Spleen (tissue), 13 donors: ENCODE measurements at places on chromosomes 5 and 9.

DNA sequence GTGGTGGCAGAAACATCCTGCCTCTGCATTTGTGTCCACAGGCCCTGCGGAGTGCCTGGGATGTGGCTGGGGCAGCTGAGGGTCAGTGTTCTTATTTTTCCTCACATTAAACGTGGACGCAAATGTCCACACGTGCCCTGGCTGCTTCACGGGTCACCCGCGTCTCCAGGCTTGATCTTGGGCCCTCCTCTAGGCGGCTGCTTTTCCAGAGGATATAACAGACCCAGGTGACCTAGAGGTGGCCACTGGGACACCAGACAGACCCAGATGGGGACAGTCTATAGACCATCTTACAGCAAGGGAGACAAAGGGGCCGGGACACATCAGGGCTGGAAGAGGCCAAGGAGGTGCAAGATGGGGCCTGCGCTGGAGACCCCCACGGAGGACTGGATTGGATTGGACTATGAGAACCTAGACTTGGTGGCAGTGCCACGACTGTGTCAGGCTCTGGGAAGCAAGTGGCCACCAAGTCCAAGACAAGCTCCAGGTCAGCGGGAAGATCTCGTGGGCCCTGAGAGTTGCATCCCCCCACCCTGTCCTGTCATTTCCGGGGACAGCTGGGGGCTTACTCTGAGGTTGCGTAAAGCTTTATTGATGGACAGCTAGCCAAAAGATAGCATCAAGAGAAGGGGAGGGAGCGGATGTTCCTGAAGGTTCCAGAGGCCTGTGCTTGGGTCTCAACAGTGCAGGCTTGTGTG, 6.9 kb downstream of the WNK2 start:
- H3K4me1 ChIP-seq, result no peaks in the 10 kb centered on the region
- no peak overlapping the region for H3K4me3 ChIP-seq
- H3K36me3 ChIP-seq, result no peaks in the 10 kb centered on the region

GRCh38 chr9:114504341-114505186, 709 bp downstream of the WHRN start:
- H3K4me1 ChIP-seq, result peaks cover 10% of the 10 kb centered on the region
- H3K27me3 ChIP-seq, result no peaks in the 10 kb centered on the region
- DNase-seq, result peak; percentile 87
- H3K36me3 ChIP-seq, result no peaks in the 10 kb centered on the region
- peak overlapping the region; percentile 74 for H3K27ac ChIP-seq
- H3K4me3 ChIP-seq, result peak overlapping the region; percentile 67

DNA sequence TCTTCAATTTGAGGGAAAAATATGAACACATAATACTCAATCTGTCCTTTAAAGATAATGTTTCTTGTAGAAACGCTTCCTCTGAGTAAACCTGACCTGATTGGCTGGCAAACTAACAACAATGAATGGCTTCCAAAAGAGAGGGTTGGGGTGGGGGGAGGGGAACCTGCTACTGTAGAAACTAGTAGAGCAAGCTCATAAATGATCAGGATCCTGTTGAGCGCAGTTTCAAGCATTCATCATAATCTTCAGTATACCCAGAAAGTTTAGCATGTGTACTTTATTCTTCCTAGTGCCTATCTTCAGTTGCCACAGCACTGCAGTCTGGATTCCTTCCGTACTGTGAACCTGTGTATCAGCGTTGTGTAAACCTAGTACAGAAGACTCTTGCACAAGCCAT, 63.0 kb upstream of the FCHO2 start:
- no peaks in the 10 kb centered on the region for H3K4me1 ChIP-seq
- H3K36me3 ChIP-seq, result peaks cover 97% of the 10 kb centered on the region
- DNase-seq, result no peak
- H3K27ac ChIP-seq, result no peak overlapping the region
- H3K4me3 ChIP-seq, result no peak overlapping the region
- no peaks in the 10 kb centered on the region for H3K27me3 ChIP-seq

- H3K36me3 ChIP-seq, result no peaks in the 10 kb centered on the region
- H3K27me3 ChIP-seq, result peaks cover 4% of the 10 kb centered on the region
- H3K4me1 ChIP-seq, result no peaks in the 10 kb centered on the region
- no peak overlapping the region for H3K27ac ChIP-seq
Observed at GRCh38 chr9:38638881-38639576, 18.6 kb upstream of the ANKRD18A start.

- DNase-seq, result peak; percentile 67
- peak within 1 kb of the TSS; percentile 35 for H3K4me3 ChIP-seq
- H3K27ac ChIP-seq, result no peak within 1 kb of the TSS
- peaks cover 60% of the 10 kb centered on the region for H3K27me3 ChIP-seq
- no peaks in the 10 kb centered on the region for H3K36me3 ChIP-seq
Observed at GRCh38 chr9:124450241-124450924, at the start of gene ADGRD2. Gene ADGRD2, plus strand, starts transcription at chr9:124450451. Its CDS starts 1,216 bp downstream, at chr9:124451667.

GRCh38 chr5:89208811-89209210, 325.8 kb upstream of the MEF2C start:
- H3K27me3 ChIP-seq, result no peaks in the 10 kb centered on the region
- no peak overlapping the region for H3K4me3 ChIP-seq
- H3K36me3 ChIP-seq, result no peaks in the 10 kb centered on the region
- DNase-seq, result no peak

- no peaks in the 10 kb centered on the region for H3K36me3 ChIP-seq
- H3K4me3 ChIP-seq, result no peak overlapping the region
- H3K4me1 ChIP-seq, result no peaks in the 10 kb centered on the region
Observed at GRCh38 chr5:155885199-155885598, 441.8 kb upstream of the SGCD start.

GRCh38 chr9:91812191-91812590, 137.8 kb downstream of the ROR2 start:
- no peak overlapping the region for H3K4me3 ChIP-seq
- H3K36me3 ChIP-seq, result no peaks in the 10 kb centered on the region
- H3K4me1 ChIP-seq, result peaks cover 5% of the 10 kb centered on the region
- H3K27me3 ChIP-seq, result no peaks in the 10 kb centered on the region

GRCh38 chr5:10427978-10428377, 13.7 kb upstream of the ROPN1L start:
- H3K4me3 ChIP-seq, result no peak overlapping the region
- no peak overlapping the region for H3K27ac ChIP-seq
- no peaks in the 10 kb centered on the region for H3K27me3 ChIP-seq

- H3K36me3 ChIP-seq, result peaks cover 25% of the 10 kb centered on the region
- no peak overlapping the region for H3K4me3 ChIP-seq
- DNase-seq, result no peak
- H3K27me3 ChIP-seq, result no peaks in the 10 kb centered on the region
- no peaks in the 10 kb centered on the region for H3K4me1 ChIP-seq
Observed at GRCh38 chr5:95791751-95792150, 30.8 kb downstream of the GLRX start.

DNA sequence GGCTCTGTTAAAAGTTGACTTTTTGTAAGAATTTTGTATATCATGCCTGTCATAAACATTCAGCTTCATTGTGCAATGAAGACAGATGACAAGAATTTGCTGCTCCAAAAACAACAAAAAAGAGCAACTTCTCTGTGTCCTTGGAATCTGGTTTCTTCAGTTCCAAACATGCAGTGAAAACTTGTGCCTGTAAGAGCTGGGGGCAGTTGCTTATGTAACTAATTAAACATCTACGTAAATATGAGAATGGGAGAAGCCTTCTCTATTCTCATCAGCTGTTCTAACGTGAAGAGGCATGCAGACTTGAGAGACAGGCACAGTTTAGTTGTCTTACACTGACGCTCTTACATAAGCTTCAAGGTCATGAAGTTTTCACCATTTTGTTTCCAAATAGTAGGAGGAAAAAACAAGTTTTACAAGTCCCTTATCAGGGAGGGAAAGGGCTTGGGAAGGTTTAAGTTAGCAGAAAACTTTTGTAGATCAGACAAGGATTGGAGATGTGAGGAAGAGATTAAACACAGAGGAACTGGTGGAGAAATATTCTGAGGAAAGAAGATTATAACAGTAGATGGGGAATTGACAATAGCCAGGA, 170.4 kb downstream of the RFK start:
- H3K36me3 ChIP-seq, result no peaks in the 10 kb centered on the region
- no peak overlapping the region for H3K4me3 ChIP-seq
- DNase-seq, result no peak

DNA sequence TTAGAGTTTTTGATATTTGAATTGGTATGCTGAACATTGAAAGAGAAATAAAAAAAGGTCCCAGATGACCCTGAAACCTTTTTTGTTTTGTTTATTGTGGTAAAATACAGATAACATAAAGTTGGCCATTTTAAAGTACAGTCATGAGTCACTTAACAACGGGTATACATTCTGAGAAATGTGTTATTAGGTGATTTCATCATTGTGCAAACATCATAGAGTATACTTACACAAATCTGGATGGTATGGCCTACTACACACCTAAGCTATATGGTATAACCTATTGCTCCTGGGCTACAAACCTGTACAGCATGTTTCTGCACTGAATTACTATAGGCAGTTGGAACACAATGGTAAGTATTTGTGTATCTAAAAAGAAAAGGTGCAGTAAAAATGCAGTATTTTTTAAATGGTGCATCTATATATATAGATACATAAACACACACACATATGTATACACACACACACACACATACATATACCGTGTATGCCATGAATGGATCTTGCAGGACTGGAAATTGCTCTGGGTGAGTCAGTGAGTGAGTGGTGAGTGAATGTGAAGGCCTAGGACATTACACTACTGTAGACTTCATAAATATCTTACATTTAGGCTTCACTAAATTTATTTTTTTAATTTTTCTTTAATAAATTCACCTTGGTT, 31.0 kb downstream of the TTC1 start:
- no peak overlapping the region for H3K4me3 ChIP-seq
- no peak overlapping the region for H3K27ac ChIP-seq
- no peaks in the 10 kb centered on the region for H3K27me3 ChIP-seq
- DNase-seq, result no peak
- no peaks in the 10 kb centered on the region for H3K4me1 ChIP-seq
- peaks cover 53% of the 10 kb centered on the region for H3K36me3 ChIP-seq

- no peak overlapping the region for H3K4me3 ChIP-seq
- no peaks in the 10 kb centered on the region for H3K4me1 ChIP-seq
- no peaks in the 10 kb centered on the region for H3K27me3 ChIP-seq
- no peak for DNase-seq
Observed at GRCh38 chr9:18297056-18297841, 176.7 kb upstream of the ADAMTSL1 start.

- H3K36me3 ChIP-seq, result no peaks in the 10 kb centered on the region
- no peak overlapping the region for H3K4me3 ChIP-seq
- peaks cover 60% of the 10 kb centered on the region for H3K4me1 ChIP-seq
- DNase-seq, result no peak
Observed at GRCh38 chr5:77640589-77641396, 2.3 kb upstream of the OTP start.

DNA sequence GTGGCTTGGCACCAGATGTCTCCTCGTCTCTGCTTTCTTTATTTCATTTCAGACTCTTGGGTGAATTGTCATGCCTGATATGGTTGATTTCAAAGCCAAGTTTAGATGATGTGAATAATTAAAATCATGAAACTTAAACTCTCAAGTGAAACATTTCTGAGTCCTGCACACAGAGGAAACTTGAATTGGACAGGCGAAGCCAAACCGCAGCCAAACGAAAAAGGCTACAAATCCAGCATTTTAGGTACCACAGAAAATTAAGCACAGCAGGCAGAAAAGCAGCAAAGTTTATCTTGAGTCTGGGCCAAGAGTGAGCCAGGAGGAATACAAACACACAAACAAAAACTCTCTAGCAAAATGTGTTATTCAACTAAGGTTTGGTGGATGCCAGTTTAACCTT, 659.8 kb upstream of the KLF4 start:
- H3K4me1 ChIP-seq, result peaks cover 4% of the 10 kb centered on the region
- peak overlapping the region; percentile 76 for H3K27ac ChIP-seq
- H3K27me3 ChIP-seq, result no peaks in the 10 kb centered on the region
- H3K4me3 ChIP-seq, result no peak overlapping the region
- DNase-seq, result no peak
- H3K36me3 ChIP-seq, result no peaks in the 10 kb centered on the region

DNA sequence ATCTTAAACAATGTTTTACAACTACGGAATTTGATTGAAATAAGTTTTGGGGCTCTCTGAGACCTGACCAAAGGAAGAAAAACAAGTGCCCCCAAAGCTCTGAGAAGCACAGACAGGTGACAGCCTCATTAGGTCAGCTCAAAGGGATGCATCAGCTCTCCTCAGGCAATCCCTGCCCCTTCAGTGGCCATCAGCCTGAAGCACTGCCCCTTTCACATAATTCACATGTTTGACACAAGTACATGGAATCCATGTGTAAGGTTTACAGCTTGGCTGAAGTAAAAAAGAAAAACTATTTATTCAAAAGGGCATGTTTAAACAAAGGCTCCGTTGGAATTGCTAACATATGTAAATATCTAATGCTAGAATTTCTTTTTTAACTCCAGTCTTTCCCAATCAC, 56.3 kb downstream of the TSSK1B start:
- no peak overlapping the region for H3K4me3 ChIP-seq
- no peak for DNase-seq
- peaks cover 14% of the 10 kb centered on the region for H3K4me1 ChIP-seq
- no peaks in the 10 kb centered on the region for H3K27me3 ChIP-seq
- no peak overlapping the region for H3K27ac ChIP-seq

DNA sequence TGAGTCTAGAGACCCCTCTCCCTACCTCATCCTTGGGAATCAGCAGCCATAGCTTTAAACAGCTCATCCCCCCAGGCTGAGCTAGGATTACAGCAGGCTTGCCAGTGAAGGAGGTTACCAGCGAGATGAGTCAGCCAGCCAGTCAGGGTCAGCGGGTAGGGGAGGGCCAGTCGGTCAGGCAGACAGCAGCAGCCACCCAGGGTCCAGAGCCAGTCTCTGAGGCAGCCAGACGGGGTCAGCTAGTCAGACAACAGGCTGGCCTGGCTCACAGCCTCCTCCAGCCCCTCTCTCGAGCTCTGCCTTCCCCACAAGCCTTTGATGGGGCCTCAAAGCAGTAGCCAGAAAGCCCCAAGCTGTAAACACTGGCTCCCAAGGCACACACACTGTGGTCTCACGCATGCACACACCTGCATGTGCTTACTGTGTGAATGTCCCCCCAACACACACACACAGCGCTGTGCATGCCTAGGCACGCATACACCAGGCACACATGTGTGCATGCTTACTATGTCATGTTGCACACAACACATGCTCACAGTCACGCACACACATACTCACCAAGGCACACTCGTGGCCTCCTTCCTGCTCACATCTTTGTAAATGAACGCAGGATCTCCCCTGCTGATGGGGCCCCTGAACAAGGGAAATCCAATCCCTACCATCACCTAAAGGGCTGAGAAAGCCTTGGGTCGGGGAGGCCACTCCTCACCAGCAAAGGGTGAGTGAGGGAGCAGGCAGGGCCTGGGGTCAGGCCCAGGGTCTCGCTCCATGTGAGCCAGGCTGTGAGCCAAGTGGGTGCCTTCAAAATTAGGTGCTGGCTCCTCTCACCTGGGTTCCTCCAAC, 28.2 kb upstream of the CPLX2 start:
- no peak overlapping the region for H3K27ac ChIP-seq
- peaks cover 12% of the 10 kb centered on the region for H3K27me3 ChIP-seq
- H3K4me3 ChIP-seq, result no peak overlapping the region
- no peaks in the 10 kb centered on the region for H3K4me1 ChIP-seq

DNA sequence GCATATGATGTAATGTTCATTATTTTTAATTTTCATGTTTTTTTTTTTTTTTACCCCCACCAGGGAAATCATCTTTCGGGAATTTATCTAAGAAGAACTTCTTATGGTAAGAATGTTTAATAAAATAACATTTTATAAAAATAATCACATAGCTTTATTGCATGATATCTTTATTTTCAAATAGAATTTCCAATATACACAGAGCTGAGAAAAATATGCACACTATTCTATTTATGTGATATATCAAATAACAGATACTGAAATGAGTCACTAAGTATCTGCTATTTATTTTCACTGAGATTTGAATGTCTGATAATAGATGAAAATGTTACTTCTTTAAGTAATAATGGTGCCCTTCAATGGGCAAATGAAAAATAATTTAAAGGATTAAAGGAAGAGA, 1217.3 kb downstream of the MAT2B start:
- no peaks in the 10 kb centered on the region for H3K36me3 ChIP-seq
- H3K27me3 ChIP-seq, result no peaks in the 10 kb centered on the region
- H3K4me3 ChIP-seq, result no peak overlapping the region

GRCh38 chr9:4435197-4435596, 55.1 kb upstream of the SLC1A1 start:
- no peaks in the 10 kb centered on the region for H3K4me1 ChIP-seq
- H3K36me3 ChIP-seq, result no peaks in the 10 kb centered on the region
- H3K27me3 ChIP-seq, result no peaks in the 10 kb centered on the region
